ENCODE measurements at places on chromosomes 2 and 18.

DNA sequence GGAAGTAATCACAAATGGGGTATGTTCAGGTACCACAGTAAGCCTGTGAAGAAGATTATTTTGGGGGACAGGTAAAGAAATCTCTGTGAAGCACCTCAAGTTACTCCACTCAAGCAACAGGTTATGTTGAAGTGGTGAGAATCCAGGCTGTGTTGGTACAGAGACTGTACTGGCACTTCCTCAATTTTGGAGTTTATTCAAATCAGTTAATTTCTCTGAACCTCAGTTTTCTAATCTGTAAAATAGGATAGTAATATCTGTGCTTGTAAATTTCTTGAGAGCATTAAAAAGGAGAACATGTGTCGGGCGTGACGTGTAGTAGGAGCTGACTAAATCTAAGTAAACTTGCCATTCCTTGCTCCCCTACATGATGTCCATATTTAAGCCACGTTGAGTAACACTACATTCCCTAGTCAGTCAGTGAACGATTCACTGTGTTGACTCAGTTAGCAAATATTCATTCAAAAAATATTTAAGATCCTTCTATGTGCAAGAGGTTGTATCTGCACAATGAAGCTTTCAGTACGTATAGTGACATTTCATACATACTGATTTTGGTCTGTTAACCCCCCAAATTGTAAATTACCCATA is 504.2 kb downstream of the ZEB2 start:
- DNase-seq, result peak; percentile 51

DNA sequence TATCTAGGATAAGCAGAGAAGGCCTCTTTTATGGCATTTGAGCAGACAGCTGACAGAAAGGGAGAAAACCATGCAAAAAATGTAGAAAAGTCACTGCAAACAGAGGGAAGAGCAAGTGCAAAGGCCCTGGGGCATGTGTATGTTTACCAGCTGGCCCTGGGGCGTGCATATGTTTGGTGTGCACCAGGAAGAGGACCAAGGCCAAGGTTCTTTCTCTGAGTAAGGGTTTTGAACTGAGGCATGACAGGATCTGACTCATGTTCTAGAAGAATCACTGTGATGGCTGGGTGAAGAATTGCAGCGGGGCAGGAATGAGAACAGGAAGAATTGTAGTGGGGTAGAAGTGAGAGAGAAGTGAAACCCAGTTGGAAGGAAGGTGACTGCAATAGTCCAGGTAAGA is 69.6 kb downstream of the STEAP3 start:
- no peak for DNase-seq

- no peak for DNase-seq
These were observed 135.8 kb upstream of the FN1 start for GRCh38 chr2:215571689-215572088.

- DNase-seq, result no peak
These were observed 19.3 kb downstream of the UPP2 start for GRCh38 chr2:158120664-158121641.

- DNase-seq, result no peak
These were observed 486.6 kb upstream of the HS6ST1 start for GRCh38 chr2:128805237-128805636.

GRCh38 chr2:212494418-212495020 is 44.1 kb downstream of the ERBB4 start:
- no peak for DNase-seq

- DNase-seq, result no peak
These were observed 1471.8 kb downstream of the LRP1B start for GRCh38 chr2:140658760-140659692.

DNA sequence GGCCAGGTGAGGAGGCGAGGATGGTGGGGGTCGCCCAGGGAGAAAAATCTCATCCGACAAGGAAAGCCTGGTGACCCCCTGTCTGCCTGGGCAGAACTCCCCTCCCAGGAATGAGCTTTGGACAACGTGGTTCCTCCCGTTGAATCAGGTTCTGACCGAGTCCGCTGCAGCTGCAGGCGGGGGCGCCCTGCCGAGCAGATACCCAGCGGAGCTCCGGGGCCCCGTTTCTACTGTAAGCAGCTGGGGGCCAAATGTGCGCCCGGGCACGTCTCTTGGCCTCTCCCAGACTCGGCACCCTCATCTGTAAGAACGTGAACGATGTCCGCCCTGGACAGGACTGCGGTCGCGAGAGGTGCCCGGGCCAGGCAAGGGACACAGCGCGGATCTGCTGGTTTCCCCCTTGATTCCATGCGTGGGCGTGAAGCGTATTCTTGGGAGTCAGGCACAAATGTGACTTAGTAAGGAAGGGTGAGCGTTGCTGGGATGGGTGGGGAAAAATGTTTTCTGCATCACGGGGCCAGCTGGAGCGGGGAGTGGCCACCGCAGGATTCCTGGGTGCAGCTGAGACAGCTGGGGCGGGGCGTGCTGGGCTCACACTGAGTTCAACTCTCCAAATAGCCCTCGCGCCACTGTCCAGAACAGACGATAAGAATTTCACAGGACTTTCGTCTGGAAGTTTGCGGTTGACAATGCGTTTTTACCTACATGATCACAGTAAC is 20.2 kb upstream of the TUBB6 start:
- peak; percentile 70 for DNase-seq

- no peak for DNase-seq
These were observed 223.3 kb upstream of the ATP5MC3 start for GRCh38 chr2:175404839-175405238.

GRCh38 chr2:205701509-205701908 is 19.2 kb downstream of the NRP2 start:
- DNase-seq, result no peak

DNA sequence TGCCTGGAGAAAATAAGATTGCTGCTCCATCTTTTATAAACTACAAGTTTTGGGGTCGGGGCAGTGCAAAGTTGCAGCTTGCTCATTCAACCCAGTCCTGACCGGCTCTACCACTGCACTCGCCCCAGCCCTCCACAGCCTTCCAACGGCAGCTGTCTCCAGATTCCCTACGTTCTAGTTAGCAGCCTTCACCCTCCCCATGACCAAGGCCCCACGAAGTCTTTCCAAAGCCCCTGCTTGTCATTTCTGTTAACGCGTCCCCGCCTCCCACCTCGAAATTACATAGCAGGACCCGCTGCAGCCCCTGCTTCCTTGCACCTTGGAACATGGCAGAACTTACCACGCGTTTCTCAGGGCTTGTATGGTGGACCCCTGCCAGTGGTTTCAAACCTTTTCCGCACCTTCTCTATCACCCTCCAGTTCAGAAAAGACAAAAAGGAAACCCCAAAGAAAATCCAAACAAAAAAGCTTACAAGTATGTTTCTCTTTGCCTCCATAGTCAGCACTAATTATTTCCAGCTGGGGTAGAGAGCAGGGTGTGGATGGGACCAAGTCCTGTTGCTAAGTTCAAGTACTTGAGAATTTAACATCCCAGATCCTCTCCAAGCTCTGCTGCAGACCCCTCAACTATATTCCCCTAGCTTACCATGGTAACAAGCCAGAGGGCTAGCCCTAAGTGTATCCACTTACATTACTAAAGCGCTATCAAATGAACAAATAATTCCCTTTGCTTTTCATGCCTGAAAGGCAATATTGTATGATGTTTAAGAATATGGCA is 161.5 kb downstream of the TGIF1 start:
- no peak for DNase-seq

- DNase-seq, result no peak
These were observed 126.9 kb upstream of the TLK1 start for GRCh38 chr2:171287611-171288010.

DNA sequence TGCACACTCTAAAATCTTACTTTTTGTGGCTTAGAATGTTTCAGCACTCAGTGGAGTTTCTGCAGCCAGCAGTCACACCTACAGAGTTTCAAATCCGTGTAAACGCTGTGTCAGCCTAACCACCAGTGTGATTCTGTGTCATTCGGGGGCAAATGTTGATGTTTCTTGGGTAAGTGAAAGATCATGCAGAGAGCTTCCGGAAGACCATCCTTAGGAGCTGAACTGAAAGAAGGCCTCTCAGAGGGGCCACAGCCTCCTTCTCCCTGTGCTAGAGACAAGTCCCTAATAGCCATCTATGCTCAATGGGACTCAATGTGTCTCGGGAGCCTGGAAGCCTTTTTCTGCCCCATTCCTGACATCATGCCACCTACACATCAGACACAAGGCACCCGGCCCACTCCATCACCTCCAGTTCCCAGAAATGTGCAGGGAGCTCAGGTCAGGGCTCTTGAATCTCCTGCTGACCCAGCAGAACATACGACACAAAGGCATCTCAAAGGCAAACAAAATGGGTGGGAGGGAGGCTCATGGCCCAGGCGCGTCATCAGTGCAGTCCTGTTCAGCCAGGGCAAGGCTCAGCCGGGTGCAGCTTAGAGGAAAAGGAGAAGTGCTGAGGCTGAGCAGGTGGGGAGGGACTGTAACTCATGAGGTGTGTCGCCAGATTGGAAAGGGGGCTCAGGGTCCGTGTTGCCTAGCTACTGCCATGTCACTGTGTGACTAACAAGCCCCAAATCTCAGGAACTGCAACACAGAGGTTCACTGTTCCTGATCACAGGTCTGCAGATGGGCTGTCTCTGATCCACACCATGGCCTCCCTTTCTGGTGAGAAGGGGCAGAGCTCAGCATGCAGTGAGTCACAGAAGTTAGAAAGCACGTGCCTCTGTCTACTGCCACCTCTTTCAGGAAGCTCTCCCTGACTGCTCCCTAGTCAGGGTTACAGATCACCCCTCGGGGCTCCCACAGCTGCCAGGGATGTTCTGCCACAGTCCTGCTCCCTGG is 82.0 kb downstream of the SMAD7 start:
- DNase-seq, result no peak

GRCh38 chr2:70767079-70767698 is 811 bp downstream of the ADD2 start:
- no peak for DNase-seq

DNA sequence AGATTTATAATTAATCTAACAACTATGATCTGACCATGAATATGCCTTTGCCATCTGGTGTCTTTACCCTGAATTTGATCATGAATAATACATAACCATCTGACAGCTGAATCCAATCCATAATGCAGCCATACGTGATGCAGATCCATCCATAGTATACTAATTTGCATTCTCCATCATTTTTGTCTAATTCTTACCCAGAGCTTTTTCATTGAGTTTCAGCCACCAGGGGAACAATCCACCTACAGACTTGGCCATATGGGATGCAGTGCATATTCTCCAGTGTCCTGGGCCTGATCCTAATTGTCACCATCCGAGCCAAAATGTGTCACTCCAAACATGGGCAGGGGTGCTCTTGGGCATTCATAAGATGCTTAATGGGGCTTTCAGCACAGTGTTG is 227.2 kb upstream of the CRIM1 start:
- no peak for DNase-seq

Data from stromal cell of bone marrow (primary cell).